ENCODE measurements at places on chromosomes 11 and 22.

DNA sequence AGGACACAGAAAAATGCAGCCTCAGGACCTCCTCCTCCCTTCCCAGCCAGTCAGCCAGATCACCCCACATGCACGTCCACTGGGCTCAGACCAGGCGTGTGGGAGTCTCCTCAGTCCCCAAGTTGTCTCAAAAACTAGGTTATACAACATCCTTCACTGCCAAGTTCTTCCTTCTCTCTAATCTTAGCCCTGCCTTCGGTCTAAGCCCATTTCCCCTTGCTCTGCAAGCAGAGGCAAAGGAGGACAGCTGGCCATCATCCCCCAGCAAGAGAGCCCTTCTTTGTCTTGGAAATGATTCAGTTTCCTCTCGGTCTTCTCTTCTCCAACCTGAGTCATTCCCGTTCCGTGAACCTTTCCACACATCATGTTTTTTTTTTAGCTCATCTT is 14.0 kb upstream of the NRGN start:
- DNase-seq: no peak
- H3K27me3 ChIP-seq: peaks cover 10% of the 10 kb centered on the region
- H3K27ac ChIP-seq: no peak overlapping the region

GRCh38 chr11:36131721-36132397 is 157.4 kb downstream of the COMMD9 start:
- no peak overlapping the region for H3K4me3 ChIP-seq
- DNase-seq: peak; percentile 14
- H3K27ac ChIP-seq: no peak overlapping the region
- H3K27me3 ChIP-seq: peaks cover 3% of the 10 kb centered on the region

DNA sequence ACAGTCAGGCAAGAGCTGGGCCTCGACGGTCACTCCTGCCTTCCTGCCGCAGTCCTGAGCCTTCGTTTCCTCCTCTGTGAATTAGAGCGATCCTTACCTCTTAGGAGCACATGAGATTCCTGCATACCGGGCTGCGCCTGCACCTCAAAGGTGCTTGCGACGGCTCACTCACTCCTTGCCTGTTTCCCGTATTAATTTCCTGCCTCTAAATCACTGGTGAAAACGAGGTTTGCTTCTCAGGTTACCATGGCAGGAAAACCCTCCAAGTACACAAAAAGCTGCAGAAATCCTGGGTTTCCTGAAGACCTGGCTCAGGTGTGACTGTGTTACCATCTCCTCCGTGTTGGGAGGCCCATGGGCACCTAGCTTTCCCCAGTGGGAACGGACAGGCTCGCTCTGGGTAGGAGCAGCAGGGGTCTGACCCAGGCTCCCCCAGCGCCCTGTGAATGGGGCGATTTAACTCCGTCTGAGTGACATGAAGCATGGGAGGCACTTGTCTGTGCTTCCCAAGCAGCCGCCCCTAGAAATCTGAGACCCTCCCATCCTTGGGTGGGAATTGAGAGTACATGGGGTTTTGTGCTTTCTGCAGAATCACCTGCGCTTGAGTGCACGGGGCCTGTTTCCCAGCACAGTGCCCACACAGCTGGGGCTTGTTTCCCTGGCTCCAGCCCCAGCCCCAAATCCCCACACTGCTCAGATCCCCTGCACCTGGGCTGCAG is 64.8 kb downstream of the PHF21B start:
- H3K27me3 ChIP-seq: peaks cover 4% of the 10 kb centered on the region
- DNase-seq: no peak
- no peaks in the 10 kb centered on the region for H3K36me3 ChIP-seq
- no peak overlapping the region for H3K27ac ChIP-seq

GRCh38 chr11:76623884-76624419 is 46.6 kb downstream of the LRRC32 start:
- H3K4me1 ChIP-seq: peaks cover 45% of the 10 kb centered on the region
- peaks cover 10% of the 10 kb centered on the region for H3K27me3 ChIP-seq
- H3K27ac ChIP-seq: no peak overlapping the region
- no peak overlapping the region for H3K4me3 ChIP-seq

DNA sequence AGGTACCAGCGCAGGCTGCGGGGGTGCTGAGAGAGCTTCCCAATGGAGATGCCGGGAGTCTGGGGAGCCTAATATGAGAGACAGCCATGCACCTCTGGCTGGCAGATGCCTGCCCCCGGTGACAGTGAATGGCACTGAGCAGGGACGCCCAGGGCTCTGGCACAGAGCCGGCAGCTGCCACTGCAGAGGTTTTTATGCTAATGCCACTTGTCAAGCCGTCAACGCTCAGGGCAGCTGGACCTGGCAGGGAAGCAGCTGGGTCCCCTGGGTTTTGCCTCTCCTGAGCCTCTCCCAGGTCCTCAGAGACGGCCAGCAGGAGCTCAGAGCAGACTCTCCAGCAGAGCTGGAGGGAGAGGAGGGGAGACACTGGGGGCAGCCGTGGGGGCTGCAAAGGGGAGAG is 573.6 kb downstream of the BUD13 start:
- H3K4me1 ChIP-seq: no peaks in the 10 kb centered on the region
- peaks cover 12% of the 10 kb centered on the region for H3K27me3 ChIP-seq
- no peak overlapping the region for H3K4me3 ChIP-seq
- no peaks in the 10 kb centered on the region for H3K36me3 ChIP-seq
- no peak for DNase-seq

DNA sequence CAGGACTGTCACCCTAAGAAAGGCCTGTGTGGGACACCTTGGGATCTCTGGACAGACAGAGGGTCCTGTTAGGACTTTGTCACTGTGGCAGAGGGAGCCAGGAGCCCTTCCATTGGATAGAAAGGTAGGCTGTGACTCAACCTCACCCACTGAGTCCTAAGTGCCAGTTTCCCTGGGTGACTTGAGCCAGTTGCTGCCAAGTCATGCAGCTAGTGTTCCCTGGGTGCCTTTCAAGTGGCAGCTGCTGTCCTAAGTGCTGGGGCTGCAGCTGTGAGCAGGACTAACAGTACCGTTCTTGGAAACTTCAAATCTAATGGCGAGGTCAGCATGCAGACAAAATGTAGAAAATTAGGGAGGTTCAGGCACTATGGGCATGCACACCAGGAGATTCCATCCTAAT is 393.7 kb downstream of the TMEM135 start:
- H3K4me1 ChIP-seq: no peaks in the 10 kb centered on the region
- H3K4me3 ChIP-seq: no peak overlapping the region
- no peaks in the 10 kb centered on the region for H3K36me3 ChIP-seq
- no peak overlapping the region for H3K27ac ChIP-seq

DNA sequence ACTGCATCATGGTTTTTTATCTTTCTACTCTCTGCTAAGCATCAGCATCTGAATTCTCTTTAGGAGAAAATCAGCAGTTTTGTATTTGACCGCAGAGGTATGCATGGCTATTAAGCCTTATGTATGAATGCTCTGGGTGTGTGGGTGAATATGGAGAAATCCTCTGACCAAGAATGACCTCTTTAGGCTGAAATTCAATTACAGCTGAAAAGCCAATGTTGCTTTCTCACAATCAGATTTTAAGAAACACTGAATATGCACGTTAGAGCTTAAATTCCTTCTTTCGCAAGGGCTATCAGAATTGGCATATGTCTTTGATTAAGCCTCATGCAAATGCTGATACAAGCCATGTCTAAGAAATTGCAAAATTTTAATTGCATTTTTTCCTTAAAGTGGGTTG is 43.2 kb downstream of the ARHGAP42 start:
- peaks cover 2% of the 10 kb centered on the region for H3K27me3 ChIP-seq
- no peak overlapping the region for H3K4me3 ChIP-seq
- H3K36me3 ChIP-seq: no peaks in the 10 kb centered on the region
- no peak overlapping the region for H3K27ac ChIP-seq
- DNase-seq: no peak

GRCh38 chr11:134277183-134278001 is 1.2 kb downstream of the GLB1L3 start:
- peak overlapping the region; percentile 63 for H3K27ac ChIP-seq
- peaks cover 35% of the 10 kb centered on the region for H3K4me1 ChIP-seq
- no peak for DNase-seq

- no peak overlapping the region for H3K27ac ChIP-seq
- H3K4me1 ChIP-seq: peaks cover 10% of the 10 kb centered on the region
- no peak for DNase-seq
- H3K27me3 ChIP-seq: no peaks in the 10 kb centered on the region
These were observed 110.5 kb downstream of the MICAL3 start for GRCh38 chr22:17913801-17914347.

GRCh38 chr11:68300076-68300830 is 12.1 kb upstream of the LRP5 start:
- peaks cover 2% of the 10 kb centered on the region for H3K4me1 ChIP-seq
- H3K36me3 ChIP-seq: no peaks in the 10 kb centered on the region
- no peak for DNase-seq
- H3K4me3 ChIP-seq: no peak overlapping the region
- H3K27ac ChIP-seq: no peak overlapping the region

DNA sequence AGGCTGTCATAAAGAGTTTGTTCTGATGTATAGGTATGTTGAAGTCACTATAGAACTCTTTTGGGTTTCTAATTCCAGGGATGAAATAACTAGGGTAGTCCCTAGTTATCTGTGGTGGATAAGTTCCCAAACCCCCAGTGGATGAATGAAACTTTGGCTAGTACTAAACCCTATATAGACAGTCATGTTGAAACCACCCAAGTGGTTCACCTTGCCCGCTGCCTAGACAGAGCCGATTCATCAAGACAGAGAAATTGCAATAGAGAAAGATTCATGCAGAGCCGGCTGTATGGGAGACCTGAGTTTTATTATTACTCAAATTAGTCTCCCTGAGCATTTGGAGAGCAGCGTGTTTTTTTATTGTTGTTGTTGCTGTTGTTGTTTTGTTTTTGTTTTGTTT is 23.8 kb upstream of the NUCB2 start:
- H3K4me3 ChIP-seq: no peak overlapping the region
- DNase-seq: no peak

- DNase-seq: no peak
- H3K36me3 ChIP-seq: no peaks in the 10 kb centered on the region
- H3K27ac ChIP-seq: no peak overlapping the region
- no peak overlapping the region for H3K4me3 ChIP-seq
- H3K27me3 ChIP-seq: peaks cover 7% of the 10 kb centered on the region
These were observed 98.2 kb downstream of the NTM start for GRCh38 chr11:131468565-131468964.

- DNase-seq: no peak
- H3K36me3 ChIP-seq: peaks cover 6% of the 10 kb centered on the region
- H3K27me3 ChIP-seq: peaks cover 12% of the 10 kb centered on the region
- H3K27ac ChIP-seq: no peak overlapping the region
- H3K4me3 ChIP-seq: no peak overlapping the region
- H3K4me1 ChIP-seq: no peaks in the 10 kb centered on the region
These were observed 288.6 kb upstream of the SORL1-AS1 start for GRCh38 chr11:121741351-121741760.

DNA sequence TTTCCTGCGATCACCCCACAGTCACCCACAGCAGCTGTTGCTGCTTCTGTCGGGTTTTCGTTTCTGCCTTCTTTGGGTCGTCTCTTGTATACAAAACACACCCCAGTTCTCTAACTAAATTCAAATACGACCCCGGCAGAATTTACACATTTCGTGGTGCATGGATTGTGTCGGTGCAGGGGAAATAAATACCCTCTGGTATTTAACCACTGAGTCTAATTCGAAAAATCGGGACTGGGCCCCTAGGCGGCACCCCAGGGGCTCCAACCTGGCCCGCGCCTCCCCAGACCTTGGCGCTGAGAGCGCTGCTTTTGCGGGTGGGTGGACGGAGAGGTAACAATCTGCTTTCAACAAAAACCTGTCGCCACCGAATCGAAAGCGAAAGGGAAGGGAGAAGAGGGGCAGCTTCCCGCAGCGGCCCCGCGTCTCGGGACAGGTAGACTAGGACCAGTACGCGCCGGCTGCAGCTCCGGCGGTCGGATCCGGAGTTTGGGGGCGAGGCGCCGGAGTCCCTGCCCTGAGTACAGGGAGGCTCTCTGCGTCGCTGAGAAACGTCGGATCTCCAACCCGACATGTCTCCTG is 4.4 kb downstream of the ALX4 start:
- peak; percentile 34 for DNase-seq
- peak overlapping the region; percentile 74 for H3K4me3 ChIP-seq
- peaks cover 85% of the 10 kb centered on the region for H3K27me3 ChIP-seq
- H3K27ac ChIP-seq: no peak overlapping the region

DNA sequence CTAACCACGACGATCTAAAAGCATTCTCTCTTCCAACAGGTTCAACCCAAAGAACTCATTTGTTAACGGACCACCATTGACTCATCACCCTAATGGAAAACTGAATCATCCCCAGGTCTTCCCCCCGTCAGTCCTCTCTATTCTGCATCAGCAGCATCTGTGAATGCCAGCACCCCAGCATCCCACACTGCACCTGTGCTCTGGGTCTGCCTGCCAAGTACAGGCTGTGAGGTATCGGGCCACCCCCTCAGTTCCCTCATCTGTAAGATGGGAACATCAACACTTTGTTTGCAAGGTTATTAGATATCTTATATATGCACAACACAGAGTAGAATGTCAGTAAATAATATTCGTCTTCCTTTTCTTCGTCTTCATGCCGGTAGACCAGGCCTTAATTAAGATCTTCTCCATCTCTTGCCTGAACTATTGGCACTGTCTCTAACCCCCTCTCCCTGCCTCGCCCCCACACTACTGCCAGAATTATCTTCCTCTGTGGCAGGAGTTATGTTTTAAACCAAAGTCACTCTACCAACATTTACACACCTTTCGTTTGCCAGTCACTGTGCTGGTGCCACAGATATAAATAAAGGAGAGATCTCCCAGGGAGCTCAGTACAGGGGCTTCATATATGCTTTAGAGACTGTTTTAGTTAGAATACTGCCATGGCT is 7.8 kb upstream of the TMPRSS4 start:
- no peaks in the 10 kb centered on the region for H3K36me3 ChIP-seq
- H3K27me3 ChIP-seq: peaks cover under 1% of the 10 kb centered on the region
- H3K27ac ChIP-seq: peak overlapping the region; percentile 1
- DNase-seq: no peak
- H3K4me1 ChIP-seq: peaks cover 24% of the 10 kb centered on the region

DNA sequence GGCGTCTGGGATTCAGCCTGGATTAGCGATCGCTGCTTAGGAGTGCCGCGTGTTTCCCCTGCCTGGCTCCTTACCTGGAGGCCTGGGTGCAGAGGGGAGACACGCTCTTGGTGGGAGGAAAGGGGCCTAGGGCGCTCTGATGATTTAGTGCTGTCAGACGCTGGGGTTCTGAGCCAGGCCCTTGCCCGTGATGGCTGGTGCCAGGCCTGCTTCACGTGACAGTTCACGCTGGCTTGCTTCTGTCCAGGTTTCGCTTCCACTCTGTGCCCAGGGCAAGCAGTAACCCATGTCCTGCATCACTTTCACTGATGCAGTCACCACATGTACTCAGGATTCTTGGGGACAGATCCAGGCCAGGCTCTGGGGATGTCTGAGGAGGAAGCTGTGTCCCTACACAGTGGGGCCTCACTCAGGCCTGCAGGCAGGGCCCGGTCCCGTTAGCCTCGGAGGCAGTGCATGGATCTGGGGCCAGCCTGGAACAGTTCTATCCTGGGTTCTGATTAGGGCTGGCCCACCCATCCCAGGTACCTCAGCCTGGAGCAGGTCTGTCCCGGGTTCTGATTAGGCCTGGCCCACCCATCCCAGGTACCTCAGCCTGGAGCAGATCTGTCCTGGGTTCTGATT is 1220.9 kb downstream of the BRD1 start:
- DNase-seq: no peak
- H3K4me3 ChIP-seq: no peak overlapping the region
- no peaks in the 10 kb centered on the region for H3K27me3 ChIP-seq
- no peaks in the 10 kb centered on the region for H3K36me3 ChIP-seq

GRCh38 chr11:29258411-29258810 is 758.4 kb downstream of the KCNA4 start:
- no peak overlapping the region for H3K27ac ChIP-seq
- DNase-seq: no peak
- no peaks in the 10 kb centered on the region for H3K4me1 ChIP-seq
- H3K4me3 ChIP-seq: no peak overlapping the region
- no peaks in the 10 kb centered on the region for H3K36me3 ChIP-seq
- H3K27me3 ChIP-seq: no peaks in the 10 kb centered on the region
